Esophagus muscularis mucosa (tissue), 4 donors: ENCODE measurements at places on chromosomes 7 and 10. TPM values are rescaled to one million over a fixed set of nuclear protein-coding genes. Genes with fewer than 3 reads are reported as not detected.

Gene IFIT3
- total RNA-seq = 9.8 TPM

DNA sequence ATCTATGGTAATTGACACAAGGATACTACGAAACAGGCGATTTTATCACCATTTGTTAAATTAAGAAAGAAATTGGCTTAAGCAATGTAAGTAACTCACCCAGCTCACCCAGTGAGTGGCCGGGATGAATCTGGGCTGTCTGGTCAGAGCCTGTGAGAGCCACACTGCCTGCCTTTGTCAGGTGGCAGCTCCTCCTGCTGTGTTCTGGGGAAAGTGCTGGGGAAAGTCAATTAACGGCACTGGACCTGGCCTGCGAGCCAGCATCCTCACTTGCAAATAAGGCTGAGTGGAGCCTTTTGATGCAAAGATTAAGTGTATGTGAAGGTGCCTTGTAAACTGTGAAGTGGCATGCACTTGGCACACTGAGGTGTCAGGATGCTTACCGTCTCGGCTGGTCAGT is 13.4 kb upstream of the CXCL12 start:
- no peak for DNase-seq
- H3K4me1 ChIP-seq = no peaks in the 10 kb centered on the region
- H3K27me3 ChIP-seq = no peaks in the 10 kb centered on the region
- H3K27ac ChIP-seq = no peak overlapping the region
- no peaks in the 10 kb centered on the region for H3K36me3 ChIP-seq

DNA sequence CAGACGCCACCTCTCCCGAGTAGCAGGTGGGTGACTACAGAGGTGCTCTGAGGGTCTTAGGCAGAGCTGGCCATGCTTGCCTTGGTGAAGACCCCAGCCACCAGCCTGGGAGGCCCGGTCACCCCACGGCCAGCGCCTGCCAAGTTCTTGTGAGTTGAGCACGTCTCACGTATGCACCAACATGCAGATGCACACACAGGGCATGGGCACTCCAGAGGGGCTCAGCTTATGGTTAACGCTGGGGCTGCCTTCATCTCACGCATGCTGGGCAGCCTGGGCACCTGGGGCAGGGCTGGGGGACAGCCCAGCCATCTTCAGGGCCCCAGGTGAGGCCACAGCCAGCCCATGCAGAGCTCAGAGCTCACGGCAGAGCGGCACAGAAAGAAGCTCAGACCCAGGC is 41.0 kb downstream of the PTPRN2 start:
- no peak overlapping the region for H3K27ac ChIP-seq
- H3K4me1 ChIP-seq = peaks cover 14% of the 10 kb centered on the region
- H3K27me3 ChIP-seq = no peaks in the 10 kb centered on the region

Gene MGMT
- total RNA-seq = 30.3 TPM

Gene MMD2
- total RNA-seq = not detected

DNA sequence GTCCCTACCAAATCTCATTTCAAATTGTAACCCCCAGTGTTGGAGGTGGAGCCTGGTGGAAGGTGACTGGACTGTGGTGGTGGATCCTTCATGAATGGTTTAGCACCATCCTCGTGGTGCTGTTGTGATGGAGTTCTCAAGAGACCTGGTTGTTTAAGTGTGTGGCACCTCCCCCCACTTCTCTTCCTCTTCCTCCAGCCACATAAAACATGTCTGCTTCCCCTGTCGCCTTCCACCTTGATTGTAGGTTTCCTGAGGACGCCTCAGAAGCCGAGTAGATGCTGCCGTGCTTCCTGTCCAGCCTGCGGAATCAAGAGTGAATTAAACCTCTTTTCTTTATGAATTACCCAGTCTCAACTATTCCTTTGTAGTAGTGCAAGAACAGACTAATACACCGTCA is 21.0 kb downstream of the GRB10 start:
- no peak overlapping the region for H3K4me3 ChIP-seq
- no peaks in the 10 kb centered on the region for H3K36me3 ChIP-seq
- peaks cover 30% of the 10 kb centered on the region for H3K4me1 ChIP-seq
- DNase-seq = no peak
- no peaks in the 10 kb centered on the region for H3K27me3 ChIP-seq

Gene DPCD
- total RNA-seq = 24.2 TPM

- peak overlapping the region; percentile 84 for H3K27ac ChIP-seq
- no peaks in the 10 kb centered on the region for H3K36me3 ChIP-seq
- H3K4me1 ChIP-seq = peaks cover 37% of the 10 kb centered on the region
- DNase-seq = no peak
- H3K4me3 ChIP-seq = no peak overlapping the region
Observed at GRCh38 chr7:74612015-74612829, 45.3 kb upstream of the GTF2I start.

GRCh38 chr10:118793545-118793944 is 38.8 kb upstream of the CACUL1 start:
- H3K27me3 ChIP-seq = no peaks in the 10 kb centered on the region
- no peak for DNase-seq
- no peaks in the 10 kb centered on the region for H3K4me1 ChIP-seq

DNA sequence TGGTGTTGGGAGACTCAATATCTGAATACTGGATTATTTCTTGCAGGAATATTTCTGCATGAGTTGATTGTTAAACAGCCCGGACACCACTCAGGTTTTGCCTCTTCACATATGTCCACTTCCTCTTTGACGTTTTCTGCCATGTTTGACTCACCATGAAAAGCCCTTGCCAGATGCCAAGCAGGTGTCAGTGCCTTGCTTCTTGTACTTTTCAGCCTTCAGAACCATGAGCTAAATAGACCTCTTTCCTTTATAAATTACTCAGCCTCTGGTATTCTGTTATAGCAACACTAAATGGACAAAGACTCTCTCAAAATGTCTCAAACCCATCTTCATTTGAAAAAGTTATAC is 24.7 kb upstream of the MACC1 start:
- no peak overlapping the region for H3K4me3 ChIP-seq
- H3K27ac ChIP-seq = no peak overlapping the region
- H3K27me3 ChIP-seq = no peaks in the 10 kb centered on the region
- no peaks in the 10 kb centered on the region for H3K4me1 ChIP-seq
- DNase-seq = no peak

GRCh38 chr10:69401416-69401815 is 15.3 kb downstream of the TACR2 start:
- H3K27me3 ChIP-seq = no peaks in the 10 kb centered on the region
- H3K36me3 ChIP-seq = peaks cover 78% of the 10 kb centered on the region
- peaks cover 12% of the 10 kb centered on the region for H3K4me1 ChIP-seq
- H3K4me3 ChIP-seq = no peak overlapping the region

DNA sequence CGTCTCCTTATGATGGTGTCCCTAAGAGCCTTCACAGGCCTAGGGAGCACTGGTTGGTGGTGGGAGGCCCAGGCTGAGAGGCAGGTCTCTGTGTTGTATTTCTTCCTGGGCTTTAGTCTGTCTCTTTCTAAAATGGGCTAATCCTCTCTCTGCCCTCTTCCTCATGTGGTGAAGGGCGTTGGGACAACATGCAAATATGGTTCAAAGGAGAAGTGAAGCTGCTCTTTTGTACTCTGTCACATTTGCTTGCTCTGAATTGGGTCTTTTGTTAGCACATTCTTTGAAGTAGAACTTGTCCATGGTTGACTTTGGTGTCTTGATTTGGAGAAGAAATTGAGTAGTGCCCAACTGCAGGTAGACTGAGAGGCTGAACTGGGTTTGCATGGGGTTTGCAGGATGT is 814 bp downstream of the HK1 start:
- DNase-seq = no peak
- no peaks in the 10 kb centered on the region for H3K4me1 ChIP-seq
- no peak overlapping the region for H3K4me3 ChIP-seq
- H3K27ac ChIP-seq = no peak overlapping the region
- H3K36me3 ChIP-seq = no peaks in the 10 kb centered on the region
- H3K27me3 ChIP-seq = no peaks in the 10 kb centered on the region

Gene CLDN4
- total RNA-seq = 0.71 TPM

- no peak overlapping the region for H3K4me3 ChIP-seq
- H3K36me3 ChIP-seq = no peaks in the 10 kb centered on the region
- DNase-seq = no peak
Observed at GRCh38 chr7:155452505-155453295, 5.2 kb upstream of the EN2 start.

Gene CPA2
- total RNA-seq = not detected

Gene PPP1R3C
- total RNA-seq = 46.7 TPM

DNA sequence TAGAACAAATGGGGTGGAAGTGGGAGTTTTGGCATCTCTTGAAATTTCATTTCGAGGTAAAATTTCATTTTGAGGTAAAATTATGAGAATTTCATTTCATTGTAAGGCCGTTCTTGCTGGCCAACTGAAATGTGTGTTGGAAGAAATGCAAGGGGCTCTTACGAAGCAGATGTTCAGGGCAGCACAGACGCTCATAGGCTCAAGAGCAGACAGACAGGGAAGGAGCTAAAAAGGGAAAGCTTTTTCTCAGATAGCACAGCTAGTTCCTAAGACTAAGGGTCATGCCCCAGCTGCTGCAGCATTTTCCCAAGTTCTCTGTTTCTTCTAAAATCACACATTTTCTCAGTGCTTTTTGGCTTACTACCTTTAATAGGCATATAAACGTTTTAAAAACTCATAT is 65.1 kb upstream of the SFMBT2 start:
- H3K27ac ChIP-seq = no peak overlapping the region
- H3K4me3 ChIP-seq = no peak overlapping the region
- H3K4me1 ChIP-seq = peaks cover 8% of the 10 kb centered on the region
- H3K36me3 ChIP-seq = no peaks in the 10 kb centered on the region

DNA sequence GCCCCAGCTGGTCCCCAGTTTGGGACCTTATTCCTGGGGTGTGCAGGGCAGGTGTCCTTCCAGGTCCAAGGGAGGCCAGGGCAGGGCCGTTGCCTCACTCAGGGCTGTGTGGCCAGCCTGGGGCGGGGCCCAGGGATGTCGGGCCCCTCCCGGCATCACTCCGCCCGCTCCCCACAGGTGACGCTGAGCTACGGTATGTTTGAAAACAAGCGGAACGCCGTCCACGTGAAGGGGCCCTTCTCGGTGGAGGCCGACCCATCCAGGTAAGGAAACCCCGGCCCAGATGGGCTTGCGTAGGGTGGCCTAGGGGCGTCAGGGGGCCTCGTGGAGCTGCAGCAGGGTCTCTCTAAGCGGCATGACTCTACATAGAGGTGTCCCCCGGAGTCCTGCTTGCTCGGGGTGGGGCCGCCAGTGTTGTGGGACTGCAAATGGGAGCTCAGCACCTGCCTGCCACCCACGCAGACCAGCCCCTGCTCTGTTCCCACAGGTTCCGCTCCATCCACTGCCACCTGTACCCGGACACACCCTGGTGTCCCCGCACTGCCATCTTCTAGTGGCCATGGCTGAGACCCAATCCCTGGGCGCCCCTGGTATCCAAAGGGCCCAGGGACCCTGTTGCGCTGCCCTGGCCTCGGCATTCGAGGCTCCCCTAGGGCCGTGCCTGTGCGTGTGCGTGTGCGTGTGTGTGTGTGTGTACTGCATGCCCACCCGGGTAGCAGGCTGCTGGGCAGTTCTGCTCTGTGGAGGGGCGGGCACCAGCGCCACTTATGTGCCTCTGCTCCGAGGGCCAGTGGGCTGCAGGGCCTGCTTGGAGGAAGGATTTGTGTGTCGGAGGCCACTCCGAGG is 7.3 kb downstream of the LFNG start:
- no peak overlapping the region for H3K4me3 ChIP-seq
- no peak for DNase-seq
- H3K4me1 ChIP-seq = peaks cover 61% of the 10 kb centered on the region
- no peaks in the 10 kb centered on the region for H3K27me3 ChIP-seq

Gene SLC39A12
- not detected for total RNA-seq

DNA sequence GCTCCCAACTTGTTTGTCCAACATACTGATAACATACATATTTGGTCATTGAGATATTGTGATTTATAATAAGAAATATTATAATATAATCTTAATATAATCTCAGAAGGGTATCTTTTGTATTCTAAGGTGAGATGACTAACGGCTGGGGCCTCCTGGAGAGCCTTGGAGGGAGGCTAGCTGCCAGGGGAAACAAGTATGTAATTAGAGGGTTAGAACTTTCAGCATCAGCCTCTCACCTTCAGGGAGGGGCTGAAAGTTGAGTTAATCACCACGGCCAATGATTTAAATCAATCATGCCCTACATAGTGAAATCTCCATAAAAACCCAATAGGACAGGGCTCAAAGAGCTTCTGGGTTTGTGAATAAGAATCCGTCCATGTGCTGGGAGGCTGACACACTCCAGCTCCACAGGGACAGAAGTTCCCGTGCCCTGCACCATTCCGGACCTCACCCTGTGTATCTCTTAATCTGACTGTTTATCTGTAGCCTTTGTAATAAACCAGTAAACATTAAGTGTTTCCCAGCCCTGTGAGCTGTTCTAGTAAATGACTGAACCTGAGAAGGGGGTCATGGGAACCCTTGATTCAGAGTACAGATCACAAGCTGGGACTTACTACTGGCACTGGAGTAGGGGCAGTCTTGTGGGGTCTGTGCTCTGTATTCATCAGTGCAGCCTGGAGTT is 86.3 kb upstream of the STEAP1B start:
- H3K27me3 ChIP-seq = no peaks in the 10 kb centered on the region
- DNase-seq = no peak
- H3K36me3 ChIP-seq = no peaks in the 10 kb centered on the region
- H3K4me1 ChIP-seq = peaks cover 49% of the 10 kb centered on the region

- peaks cover 7% of the 10 kb centered on the region for H3K27me3 ChIP-seq
- H3K4me3 ChIP-seq = no peak overlapping the region
- no peaks in the 10 kb centered on the region for H3K4me1 ChIP-seq
Observed at GRCh38 chr7:22417841-22418240, 60.9 kb upstream of the RAPGEF5 start.

Gene TMEM236
- 0.99 TPM for total RNA-seq

DNA sequence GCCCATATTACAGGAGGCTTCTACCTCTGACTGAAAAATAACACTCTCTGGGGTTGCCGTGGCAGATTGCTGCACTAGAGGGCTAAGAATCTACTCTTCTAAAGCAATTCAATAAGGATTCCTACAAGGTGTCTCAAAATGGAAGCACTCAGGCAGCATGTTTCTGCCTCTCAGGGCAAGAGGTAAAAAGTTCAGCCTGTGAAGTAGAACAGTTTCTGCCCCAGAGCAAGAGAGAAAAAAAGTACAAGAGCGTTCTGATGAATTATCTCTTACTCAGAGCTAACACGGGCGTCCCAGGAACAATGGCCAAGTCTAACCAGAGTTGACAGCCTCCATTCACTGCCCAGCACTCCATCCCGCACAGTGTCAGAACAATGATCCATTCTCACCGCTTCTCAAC is 71.3 kb upstream of the TES start:
- no peaks in the 10 kb centered on the region for H3K36me3 ChIP-seq
- H3K27ac ChIP-seq = peak overlapping the region; percentile 44
- H3K27me3 ChIP-seq = no peaks in the 10 kb centered on the region
- no peak for DNase-seq
- H3K4me3 ChIP-seq = no peak overlapping the region
- H3K4me1 ChIP-seq = peaks cover 16% of the 10 kb centered on the region

Gene PIK3CG
- 3.3 TPM for total RNA-seq

- H3K4me1 ChIP-seq = peaks cover 7% of the 10 kb centered on the region
- no peak overlapping the region for H3K4me3 ChIP-seq
- H3K27me3 ChIP-seq = no peaks in the 10 kb centered on the region
- peaks cover 44% of the 10 kb centered on the region for H3K36me3 ChIP-seq
- DNase-seq = no peak
Observed at GRCh38 chr7:65953001-65953720, 28.9 kb downstream of the GUSB start.

Gene NEURL1
- total RNA-seq = 0.50 TPM

Gene EN2
- not detected for total RNA-seq
